Stimulated activated CD4-positive, alpha-beta T cell treated with anti-CD3 and anti-CD28 coated beads, Interleukin-15, amount 100 ng/mL, for 1 hour (primary cell): ENCODE measurements at places on chromosomes 16 and 17.

DNA sequence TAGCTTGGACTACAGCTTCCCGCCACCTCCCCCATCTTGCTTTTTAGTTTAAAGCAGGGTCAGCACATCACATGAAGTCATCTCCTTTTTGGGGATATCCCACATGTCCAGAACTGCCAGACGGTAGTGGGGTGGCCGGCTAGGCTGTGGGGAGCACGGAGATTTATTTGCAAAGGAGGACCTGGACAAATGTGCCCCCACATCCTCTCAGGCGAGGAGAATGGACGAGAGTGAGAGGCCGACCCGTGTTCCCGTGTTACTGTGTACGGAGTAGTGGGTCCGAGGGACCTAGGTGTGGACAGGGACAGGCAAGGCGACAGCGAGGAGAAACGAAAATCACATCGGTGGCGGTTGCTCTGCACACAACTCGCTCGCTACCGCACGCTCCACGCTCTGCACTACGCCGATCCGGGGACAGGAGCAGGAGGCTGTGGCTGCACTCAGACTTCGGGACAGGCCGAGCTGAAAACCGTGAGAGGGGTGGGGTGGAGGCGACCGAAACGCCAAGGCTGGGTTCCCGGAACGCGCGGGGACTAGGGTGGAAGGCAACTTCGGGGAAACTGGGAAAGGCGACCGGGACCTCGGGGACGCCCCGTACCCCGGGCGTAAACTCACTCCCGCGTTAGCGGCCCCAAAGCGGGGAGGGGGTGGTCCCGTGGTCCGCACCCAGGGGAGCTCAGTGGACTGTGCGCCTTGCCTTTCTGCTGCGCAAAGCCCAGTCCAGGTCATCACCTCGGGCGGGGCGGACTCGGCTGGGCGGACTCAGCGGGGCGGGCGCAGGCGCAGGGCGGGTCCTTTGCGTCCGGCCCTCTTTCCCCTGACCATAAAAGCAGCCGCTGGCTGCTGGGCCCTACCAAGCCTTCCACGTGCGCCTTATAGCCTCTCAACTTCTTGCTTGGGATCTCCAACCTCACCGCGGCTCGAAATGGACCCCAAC, at the start of gene MT1A:
Gene MT1A, plus strand, starts transcription at position 853 of the 937 bp plus-strand sequence. Its CDS starts 73 bp downstream, at position 926.
- no peak for DNase-seq

DNA sequence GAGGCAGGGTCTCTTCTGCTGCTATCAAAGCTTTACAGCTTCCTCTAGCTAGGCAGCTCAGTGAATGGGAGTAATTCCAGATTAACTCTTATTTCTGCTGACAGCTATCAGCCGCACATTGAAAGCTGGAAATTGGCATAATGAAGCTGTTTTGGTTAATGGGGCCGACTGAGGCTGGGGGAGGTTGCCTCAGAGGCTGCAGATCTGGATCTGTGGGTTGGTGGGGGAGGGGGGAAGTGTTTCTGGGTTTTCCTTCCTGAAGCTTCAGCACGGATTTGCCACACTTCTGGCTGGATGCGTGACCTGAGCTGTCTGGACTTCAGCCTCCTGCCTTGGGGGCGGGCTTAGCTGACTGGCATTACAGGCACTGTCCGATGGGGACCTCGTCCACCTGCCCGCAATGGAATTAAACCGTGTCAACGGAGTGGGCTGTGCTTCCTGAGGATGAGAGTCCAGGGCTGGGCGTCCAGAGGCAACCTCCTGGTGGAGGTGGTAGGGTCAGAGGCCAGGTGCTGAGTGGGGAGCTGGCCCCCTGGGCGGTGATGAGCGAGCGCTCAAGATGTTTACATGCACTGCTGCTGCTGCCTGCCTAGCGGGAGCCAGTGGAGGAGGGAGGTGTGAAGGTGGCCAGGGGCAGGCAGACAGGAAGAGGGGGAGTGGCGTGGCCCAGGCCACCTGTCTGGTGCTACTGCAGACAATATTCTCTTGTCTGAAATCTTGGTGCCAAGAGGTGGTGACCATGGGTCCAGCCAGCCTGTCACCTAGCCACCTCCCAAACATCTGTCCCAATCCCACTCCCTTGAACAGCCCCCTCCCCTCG, 6.7 kb upstream of the ABCC3 start:
- no peak for DNase-seq

DNA sequence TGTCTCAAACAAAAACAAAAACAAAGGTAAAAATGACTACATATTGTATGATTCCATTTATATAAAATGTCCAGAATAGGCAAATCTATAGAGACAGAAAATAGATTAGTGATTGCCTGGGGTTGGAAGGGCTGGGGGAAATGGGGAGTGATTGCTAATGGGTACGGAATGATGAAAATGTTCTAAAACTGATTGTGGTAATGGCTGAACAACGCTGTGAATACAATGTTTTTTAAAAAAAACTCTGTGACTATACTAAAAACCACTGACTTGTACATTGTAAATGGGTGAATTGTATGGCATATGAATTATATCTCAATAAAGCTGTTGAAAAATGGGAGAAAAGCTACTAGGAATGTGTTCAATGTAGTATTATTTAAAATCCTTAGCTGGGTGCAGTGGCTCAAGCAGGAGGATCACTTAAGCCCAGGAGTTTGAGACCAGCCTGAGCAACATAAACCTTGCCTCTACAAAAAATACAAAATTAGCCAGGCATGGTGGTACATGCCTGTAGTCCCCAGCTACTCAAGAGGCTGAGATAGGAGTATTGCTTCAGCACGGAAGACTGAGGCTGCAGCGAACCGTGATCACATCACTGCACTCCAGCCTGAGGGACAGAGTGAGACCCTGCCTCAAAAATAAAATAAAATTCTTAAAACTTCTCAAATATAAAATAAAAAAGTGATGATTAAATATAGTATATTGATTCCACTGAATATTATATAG, 47.9 kb downstream of the TOM1L2 start:
- DNase-seq = no peak

DNA sequence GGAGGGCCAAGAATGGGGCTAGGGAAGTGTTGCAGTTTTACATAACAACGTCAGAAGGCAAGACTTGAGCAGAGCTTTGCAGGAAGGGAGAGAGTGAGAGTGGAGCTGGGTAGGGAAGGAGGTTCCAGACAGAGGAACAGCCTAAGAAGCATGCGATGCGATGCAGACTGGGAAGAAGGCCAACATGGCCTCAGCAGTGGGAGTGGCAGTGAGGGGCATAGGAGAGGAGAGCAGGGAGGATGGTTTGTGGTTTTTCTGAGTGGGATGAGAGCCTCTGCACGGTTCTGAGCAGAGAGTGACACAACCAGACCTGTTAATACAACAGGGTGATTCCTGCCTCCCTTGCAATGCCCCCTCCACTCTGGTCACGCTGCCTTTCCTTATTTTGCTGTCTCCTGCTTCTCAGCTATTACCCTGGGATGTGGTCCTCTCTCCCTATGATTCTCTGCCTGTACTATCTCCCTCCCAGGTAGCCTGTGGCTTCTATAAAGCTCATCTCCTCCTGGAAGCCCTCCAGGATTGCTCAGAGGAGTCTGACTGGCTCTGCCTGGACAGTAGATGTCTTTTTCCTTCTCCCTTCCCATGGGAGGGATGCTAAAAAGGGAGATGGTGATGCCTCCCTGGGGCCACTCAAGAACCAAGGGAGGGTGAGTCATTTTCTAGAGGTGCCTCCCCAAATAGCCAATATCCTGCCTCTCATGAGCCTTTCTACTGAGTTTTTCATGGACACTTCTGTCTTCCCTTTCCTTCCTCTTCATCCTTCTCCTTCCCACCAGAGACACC, 38.7 kb upstream of the NGFR start:
- DNase-seq = no peak

GRCh38 chr17:45936610-45937009, 42.3 kb downstream of the MAPT start:
- DNase-seq = no peak

GRCh38 chr17:30380643-30381339, 2.1 kb downstream of the CPD start:
- no peak for DNase-seq

GRCh38 chr16:88389621-88390160, 6.9 kb downstream of the ZNF469 start:
- DNase-seq = no peak
